Activated CD8-positive, alpha-beta T cell treated with anti-CD3 and anti-CD28 coated beads for 36 hours (primary cell): ENCODE measurements at places on chromosomes 6 and 20. TPM values are rescaled to one million over a fixed set of nuclear protein-coding genes. Genes with fewer than 3 reads are reported as not detected.

PSORS1C2 gene
- not detected for total RNA-seq

RAET1L gene
- not detected for total RNA-seq

METTL24 gene
- not detected for total RNA-seq

SOBP gene
- 1.1 TPM for total RNA-seq

SNAP91 gene
- not detected for total RNA-seq

NKAIN4 gene
- not detected for total RNA-seq

C20orf202 gene
- not detected for total RNA-seq

MAK gene
- total RNA-seq = 0.32 TPM

ADGRF5 gene
- total RNA-seq = not detected

MOG gene
- total RNA-seq = not detected

AFG1L gene
- total RNA-seq = 5.6 TPM

MUC22 gene
- not detected for total RNA-seq

LINC00237 gene
- total RNA-seq = not detected

CBFA2T2 gene
- total RNA-seq = 10.9 TPM

SLC22A2 gene
- not detected for total RNA-seq

ADGRF1 gene
- total RNA-seq = not detected

DNA sequence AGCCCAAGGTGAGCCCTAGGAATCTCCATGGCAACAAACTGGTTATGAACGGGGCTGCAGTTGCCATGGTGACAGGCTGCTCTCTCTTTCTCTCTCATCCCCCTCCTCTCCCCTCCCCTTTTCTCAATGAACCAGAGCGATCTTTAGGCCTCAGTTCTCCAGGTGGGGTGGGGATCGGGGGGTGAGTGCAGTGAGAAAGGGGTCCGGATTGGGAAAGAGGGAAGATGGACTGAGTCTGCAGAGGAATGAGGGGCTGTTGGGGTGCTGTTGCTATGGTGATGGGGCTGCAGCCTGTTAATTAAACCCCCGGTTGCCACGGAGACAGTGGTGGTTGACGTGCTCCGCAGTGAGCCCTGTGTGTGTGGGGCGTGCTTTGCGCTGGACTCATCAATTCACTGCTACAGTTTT is 3.6 kb upstream of the SLC12A5 start:
- no peak for DNase-seq

- DNase-seq = no peak
Measured at GRCh38 chr20:46811224-46812084, 83.2 kb upstream of the EYA2 start.

DNA sequence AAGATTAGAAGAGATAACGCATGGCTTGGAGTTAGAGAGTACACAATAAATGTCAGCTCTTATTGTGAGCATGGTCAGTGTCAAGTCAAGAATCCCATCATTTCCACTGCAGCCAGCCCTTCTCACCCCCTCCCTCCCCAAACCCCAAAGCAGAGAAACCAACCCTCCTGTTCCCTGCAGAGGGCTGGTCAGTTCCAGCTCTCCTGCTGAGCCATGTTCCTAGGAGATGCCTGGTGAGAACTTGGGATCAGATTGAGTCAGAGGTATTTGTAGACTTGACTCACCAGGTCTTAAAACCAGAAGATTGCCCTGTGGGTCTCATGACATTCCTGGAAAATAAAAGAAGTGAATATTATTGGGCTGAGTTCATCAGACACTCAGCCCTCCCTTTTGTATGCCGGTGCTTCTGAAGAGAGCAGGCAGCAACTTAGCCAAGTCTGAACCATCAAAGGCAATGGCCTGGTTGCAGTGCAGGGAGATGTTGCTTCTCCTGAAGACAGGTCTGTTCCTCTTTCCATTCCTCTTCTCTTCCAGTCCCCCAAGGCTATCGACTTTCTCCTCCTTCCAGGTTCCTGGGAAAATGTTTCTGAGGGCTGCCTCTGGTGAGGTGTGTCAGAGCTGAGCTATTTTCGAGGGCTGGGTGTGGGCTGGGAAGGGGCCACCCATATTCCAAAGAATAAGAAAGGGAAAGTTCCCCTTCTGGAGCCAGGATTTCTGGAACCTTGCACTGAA is 278.2 kb upstream of the SUPT3H start:
- no peak for DNase-seq

- DNase-seq = no peak
Measured at GRCh38 chr6:124334359-124334758, 530.7 kb downstream of the NKAIN2 start.

DNA sequence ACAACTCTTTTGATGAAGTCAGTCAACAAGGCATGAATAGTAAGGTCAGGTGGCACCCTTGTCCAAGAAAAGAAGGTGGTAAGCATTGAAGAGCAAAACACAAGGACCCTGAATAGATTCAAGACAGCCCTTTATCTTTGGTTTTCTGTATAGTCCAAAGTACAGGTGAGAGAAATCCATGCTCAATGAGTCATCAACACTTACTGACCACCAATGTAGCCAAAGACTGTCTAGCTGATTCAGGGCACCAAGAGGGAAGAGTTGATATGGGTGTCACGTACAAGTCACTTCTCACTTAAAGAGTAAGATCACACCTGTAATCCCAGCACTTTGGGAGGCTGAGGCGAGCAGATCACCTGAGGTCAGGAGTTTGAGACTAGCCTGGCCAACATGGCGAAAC is 528.3 kb downstream of the CD83 start:
- no peak for DNase-seq

DNA sequence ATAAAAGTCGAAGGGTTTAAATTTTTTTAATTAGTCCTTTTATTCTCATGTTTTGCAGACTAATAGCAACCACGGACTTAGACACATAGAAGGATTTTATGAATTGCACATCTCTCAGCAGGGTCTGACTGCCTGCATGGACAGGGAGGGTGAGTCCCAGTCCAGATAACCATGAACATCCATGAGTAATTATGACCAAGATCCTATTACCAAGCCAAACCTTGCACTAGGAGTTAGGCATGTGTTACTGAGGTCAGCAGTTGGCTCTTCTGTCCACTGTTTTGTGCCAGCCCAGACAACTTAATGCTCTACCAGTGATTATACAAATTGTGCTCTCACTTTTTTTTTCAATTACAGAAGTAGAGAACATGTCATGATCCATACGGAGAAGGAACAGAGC is 211.2 kb downstream of the MAFB start:
- no peak for DNase-seq

GRCh38 chr6:166467436-166468000 is 84.8 kb upstream of the MPC1 start:
- DNase-seq = no peak

- DNase-seq = no peak
Measured at GRCh38 chr20:46342451-46343347, 34.4 kb upstream of the CDH22 start.

DNA sequence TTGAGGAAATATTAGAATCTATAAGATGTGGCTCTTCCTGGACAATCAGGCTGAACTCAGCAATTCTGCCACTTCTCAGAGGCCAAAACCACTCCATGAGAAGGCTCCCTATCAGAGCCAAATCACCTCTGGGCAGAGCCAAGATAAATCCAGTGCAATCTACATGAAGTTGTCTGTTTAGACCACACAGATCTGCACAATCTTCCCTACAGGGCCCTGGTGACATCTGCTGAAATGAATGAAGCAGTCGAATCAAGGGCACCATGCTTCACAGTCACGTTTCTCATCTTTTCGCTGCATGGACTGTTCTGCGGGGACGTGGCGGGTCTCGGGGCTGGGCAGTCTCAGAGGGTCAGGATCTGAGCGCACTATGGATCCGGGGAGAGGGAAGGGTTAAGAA is 60.1 kb upstream of the CD93 start:
- no peak for DNase-seq

DNA sequence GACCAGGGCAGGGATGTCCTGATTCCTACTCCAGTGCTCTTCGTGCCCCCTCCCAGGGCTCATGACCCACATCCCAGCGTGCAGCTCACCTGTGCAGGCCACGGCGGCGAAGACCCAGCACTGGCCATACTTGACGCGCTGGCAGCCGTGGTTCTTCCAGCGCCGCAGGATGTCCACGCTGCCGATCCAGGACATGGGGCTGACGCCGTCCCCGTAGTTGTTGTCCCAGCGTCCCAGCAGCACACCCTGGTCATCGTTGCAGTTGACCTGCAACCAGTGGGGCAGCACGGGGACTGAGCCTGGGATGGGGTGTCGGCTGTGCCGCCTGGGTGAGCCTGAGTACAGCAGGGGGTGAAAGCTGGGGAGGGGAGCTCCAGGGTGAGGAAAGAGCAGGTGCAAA is 18.4 kb downstream of the TGM2 start:
- DNase-seq = no peak

GRCh38 chr20:63915471-63915870 is 20.5 kb downstream of the DNAJC5 start:
- no peak for DNase-seq

DNA sequence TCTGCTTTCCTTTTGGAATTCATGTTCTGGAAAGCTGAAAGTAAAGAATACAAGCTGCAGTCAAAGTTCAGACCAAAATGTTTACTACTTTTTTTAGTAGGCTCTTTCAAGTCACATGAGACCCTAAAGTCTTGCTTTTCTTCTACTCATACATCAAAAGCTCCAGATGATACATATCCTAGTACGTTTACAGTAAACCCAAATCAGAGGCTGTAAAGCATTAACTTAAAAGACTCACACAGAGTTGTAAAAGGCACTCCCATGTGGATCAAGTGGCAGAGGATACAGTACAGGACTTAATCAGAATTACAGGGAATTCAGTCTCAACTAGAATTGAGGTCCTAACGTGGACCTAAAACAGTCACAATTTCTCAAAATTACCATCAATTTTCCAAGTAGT is 40.7 kb downstream of the STK38 start:
- DNase-seq = no peak

GRCh38 chr6:39852324-39852723 is 60.1 kb downstream of the DAAM2 start:
- DNase-seq = no peak

GRCh38 chr20:4025679-4026078 is 10.3 kb upstream of the RNF24 start:
- no peak for DNase-seq

DNA sequence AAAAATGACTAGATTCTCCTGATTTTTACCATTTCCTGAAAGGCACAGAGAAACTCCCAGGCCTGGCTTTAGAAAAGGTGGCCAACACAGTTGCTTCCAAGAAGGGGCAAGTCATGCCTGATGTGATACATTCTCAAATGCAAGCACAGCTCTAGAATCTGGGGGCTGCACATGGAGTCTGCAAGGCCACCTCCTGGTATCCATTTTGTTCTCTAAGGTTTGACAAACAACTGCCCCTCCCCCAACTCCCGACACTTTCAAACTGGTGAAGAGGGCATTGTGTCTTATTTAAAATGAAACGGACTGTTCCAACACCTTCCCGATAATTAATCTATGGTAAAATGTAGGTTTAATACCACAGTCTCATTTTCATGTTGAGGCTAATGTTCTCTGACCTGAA is 220.2 kb upstream of the CEP162 start:
- DNase-seq = no peak

GRCh38 chr20:23033918-23034317 is 1.2 kb upstream of the SSTR4 start:
- no peak for DNase-seq

DNA sequence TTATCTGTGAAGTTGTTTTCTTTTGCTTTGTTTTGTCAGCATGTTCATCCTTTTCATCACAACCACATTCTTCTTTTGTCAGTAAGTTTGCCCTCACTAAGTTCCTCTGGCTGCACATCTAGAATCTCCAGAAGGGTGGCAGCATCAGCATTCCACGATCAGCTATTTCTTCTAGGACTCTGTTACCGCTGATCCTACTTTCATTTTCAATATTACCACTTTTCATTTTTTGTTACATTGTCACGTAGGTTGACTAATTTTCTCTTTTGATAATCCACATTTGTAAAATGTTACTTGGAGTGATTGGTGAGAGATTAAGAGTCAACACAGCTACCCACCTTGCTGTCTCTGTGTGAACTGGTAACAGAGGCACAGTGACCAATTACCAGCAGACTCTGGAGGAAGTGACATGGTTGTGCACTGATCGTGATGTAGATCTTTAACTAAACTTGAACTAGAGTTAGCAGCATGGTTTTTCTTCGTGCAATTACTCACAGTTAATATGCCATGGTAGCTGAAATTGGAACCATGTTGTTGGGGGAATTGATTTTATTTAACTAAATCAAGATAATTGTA is 307.9 kb upstream of the SLC35B3 start:
- peak; percentile 2 for DNase-seq

- no peak for DNase-seq
Measured at GRCh38 chr20:3890398-3890751, 1.2 kb downstream of the PANK2 start.

DNA sequence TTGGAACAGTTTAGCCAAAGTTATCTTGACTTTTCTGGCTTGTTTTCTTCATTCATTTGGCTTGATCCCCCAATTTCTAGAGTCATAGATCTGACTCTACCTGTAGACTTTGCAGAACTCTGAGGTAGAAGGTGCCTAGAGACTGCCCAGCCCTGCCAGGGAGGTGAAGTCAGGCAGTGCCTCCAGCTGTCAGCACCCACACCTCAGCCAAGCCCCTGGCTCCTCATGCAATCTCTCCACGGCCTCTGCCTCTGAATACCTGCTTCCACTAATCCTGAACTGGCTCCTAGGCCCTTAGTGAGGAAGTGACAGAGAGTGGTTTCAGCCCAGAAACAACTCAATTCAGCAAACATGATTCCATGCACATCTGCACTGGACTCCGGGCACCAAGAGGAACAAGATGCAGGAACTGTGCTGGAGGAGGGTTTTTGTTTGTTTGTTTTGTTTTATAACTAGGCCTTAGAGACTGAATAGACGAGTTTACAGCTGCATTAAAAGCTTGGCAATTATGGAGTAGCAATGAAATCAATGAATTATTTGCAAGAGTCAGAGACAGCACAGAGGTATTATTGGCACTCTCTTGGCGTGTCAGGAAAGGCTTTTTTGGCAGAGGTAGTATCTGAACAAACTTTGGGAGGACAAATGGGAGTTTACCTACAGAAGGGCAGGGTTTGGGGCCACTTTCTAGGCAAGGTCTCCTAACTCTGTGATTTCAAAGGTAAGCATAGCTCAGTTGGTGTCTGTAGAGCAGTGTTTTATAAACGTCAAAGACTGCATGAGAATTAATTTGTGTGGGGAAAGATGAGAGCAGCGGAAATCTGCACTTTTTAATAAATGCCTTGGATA is 25.2 kb downstream of the TGM3 start:
- DNase-seq = no peak

- DNase-seq = no peak
Measured at GRCh38 chr6:151514000-151514730, 20.3 kb downstream of the CCDC170 start.

- no peak for DNase-seq
Measured at GRCh38 chr6:87848616-87849015, 146.6 kb upstream of the AKIRIN2 start.

DNA sequence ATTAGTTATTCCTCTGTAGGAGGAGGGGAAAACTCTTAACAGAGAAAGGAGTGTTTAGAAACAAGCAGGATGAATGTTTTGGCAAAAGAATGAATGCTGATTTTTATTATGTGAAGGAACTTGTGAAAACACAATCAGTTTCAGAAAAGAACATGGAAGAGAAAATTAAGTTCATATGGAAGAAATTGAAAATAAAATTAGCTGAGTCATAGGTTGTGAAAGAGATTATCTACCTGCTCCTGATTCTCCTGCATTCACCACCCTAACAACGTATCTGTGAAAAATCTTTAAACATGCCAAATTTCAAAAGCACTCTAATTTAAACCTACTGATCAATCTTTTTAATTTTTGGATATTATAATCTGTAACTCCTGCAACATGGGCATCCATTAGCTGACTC is 227.3 kb upstream of the RSPO3 start:
- DNase-seq = no peak
